Left renal pelvis (tissue), 4 donors: ENCODE measurements at places on chromosomes 5 and 9.

GRCh38 chr9:82367016-82367415 is 378.4 kb downstream of the SPATA31D1 start:
- DNase-seq, result no peak

- no peak for DNase-seq
Measured at GRCh38 chr5:168765086-168765550, 185.9 kb upstream of the PANK3 start.

DNA sequence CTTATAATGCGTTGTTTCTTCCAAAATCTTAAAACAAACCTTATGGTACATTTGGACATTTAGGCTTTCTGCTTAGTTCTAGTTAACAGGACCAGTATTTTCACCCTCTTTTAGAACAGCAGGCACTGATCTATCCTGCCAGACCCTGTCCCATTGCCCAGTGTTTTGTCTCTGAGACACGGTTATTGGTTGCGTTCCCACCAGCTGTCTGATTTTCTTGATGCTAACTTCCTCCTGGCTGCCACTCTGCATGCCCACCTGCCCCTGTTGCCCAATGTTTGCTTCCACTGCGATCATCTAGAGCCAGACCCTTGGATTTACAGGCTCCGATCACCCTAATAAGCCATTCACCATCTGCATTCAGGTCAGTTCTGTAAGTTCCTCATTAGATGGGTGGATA is 506.0 kb upstream of the CDH6 start:
- DNase-seq, result no peak

GRCh38 chr9:134592018-134592818 is 49.4 kb upstream of the COL5A1 start:
- DNase-seq, result no peak

DNA sequence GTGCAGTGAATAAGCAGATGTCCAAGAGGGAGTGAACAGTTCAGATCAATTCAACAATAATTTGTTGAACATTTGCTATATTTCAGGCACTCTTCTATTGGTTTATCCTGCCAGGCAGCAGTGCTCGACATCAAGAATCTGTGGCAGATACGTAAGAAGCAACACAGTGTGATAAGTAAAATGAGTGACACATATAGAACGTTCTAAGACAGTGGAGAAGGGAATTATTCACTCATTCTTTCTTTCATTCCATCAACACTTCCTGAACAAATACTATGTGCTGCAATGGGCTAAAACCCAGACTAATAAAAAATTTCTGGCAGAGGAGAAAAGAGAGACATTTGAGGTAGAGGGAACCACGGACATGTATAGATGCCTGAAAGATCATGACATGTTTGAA is 89.9 kb upstream of the GLIS3 start:
- DNase-seq, result no peak

- DNase-seq, result no peak
Measured at GRCh38 chr9:126833710-126834345, 26.6 kb upstream of the ZBTB34 start.

DNA sequence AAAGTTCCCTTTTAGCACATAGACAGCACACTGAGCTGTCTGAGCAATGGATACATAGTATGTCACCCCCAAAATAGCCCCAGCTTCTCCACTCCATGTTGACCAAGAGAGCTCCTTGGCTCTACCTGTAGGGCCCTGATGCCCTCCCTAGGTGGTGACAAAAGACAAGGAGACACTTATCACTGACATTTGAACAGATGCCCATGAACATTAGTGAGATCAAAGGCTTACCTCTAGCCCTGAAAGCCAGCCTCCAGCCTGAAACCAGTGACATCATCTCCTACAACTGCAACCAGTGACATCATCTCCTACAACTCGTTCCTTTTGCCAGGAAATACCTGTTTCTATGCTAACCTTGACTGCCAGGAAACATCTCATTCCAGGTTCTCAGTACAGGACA is 122.7 kb downstream of the FSTL4 start:
- no peak for DNase-seq

- no peak for DNase-seq
Measured at GRCh38 chr5:87069311-87069710, 198.4 kb upstream of the RASA1 start.

DNA sequence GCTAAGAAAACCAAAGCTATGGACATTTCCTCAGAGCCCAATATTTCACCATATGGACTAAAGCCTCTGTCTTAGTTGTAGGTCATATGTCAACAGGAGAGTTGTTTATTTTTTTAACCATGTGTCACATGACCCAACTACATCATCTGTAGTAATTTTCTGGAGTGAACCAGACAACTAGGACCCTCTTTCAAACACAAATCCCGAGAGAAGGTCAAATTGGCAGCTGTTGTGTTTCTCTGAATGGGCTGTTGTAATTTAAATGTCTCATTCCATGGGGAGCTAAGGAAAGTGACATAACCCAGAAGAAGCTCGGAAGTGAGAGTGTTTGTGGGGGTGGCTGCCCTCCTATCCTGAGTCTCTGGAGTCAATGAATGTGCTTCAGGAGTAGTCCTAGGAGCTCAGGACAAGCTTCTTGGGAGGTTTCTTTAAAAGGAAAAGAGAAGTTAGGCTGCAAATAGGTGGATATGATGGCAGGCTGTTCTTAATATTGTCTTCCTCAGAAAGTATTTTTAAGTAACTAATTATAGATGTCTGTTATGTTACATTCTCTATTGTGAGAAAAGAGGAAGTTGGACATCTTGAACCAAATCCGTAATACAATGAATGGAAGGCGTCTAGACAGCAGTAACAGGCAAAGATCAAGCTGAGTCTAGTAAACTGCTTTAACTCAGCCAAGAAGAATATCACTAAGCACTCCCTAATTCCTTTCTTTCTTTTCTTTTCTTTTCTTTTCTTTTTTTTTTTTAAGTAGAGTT is 50.1 kb downstream of the TMEM167A start:
- no peak for DNase-seq

GRCh38 chr5:145764325-145764724 is 70.8 kb downstream of the PRELID2 start:
- no peak for DNase-seq

GRCh38 chr5:137871571-137871970 is 3.9 kb downstream of the MYOT start:
- DNase-seq, result no peak

DNA sequence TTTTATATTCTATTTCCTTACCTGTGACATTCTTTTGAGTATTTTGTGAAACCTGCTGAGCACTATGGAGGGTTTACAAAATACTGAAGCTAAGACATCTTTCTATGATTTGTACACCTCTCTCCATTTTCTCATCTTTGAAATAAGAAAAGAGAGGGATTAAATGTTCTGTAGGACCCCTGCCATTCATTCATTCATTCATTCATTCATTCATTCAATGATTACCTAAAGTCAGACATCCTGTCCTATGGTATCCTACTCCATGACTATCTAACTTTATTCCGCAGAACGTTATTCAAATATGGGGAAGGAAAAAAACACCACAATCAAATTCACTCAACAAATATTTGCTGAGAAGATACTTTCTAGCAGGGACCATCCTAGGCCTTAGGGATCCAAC is 51.4 kb downstream of the AP3B1 start:
- DNase-seq, result no peak

GRCh38 chr9:107740088-107740980 is 250.8 kb upstream of the KLF4 start:
- no peak for DNase-seq

DNA sequence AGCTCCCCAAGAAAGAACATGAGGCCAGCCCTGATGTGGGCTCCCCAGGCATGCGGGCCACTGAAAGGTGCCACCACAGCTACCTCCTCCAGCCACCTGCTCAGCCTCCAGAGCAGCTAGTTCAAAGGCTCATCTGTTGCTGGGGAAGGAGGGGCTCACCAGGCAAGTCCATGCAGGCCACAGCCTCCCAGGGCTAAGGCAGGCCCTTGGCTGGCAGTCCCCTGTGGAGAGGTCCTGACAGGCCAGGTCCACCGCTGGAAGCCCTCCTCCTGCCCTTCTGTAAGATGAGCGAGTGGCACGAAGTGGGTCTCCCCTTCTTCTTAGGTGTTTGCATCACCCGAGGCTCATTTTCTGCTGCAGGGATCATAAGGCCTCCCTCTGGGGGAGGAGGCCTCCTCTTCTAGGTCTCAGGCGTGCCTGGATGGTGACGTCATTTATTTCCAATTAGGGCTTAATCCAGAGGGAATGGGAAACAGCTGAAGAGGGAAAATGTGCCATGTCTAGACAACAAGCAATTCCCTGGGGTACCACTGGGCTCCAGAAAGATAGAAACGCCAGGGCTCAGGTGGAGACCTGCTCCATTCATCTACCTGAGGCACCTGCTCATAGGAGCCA is 91.6 kb downstream of the CFAP90 start:
- no peak for DNase-seq

DNA sequence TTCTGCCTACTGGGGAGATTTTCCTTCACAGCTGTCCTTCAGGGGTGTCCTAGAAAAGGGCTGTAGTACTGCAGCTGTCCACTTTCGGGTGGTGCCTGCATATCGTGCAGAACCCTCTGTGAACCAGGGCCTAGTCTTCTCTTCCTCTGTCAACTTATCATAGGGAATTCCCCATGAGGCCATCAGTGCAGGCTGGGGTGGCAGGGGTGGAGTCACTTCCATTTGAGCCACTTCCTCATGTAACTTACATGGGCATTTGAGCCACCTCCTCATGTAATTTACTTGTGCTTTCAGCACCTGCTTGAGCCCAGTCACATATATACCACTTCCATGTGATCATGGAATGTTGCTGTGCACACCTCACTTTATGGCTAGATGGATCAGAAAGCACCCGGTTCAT is 742.0 kb upstream of the RGMB start:
- DNase-seq, result no peak

DNA sequence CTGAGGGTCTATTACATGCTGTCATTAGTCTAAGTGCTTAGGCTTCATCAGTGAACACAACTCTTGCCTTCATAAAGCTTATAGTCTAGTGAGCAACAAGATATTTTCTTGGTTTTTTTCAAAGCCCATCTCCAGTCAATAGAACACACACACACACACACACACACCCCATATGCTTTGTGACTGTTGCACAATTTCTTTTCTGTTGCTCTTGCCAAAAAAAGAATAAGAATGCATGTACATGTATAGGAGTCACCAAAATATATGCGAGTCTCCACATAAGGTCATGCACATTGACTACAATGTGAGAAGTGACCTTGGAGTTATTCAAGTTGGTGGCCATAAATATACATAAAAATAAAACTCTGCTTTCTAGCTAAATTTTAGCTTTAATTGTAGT is 351.5 kb upstream of the TLE4 start:
- DNase-seq, result no peak

DNA sequence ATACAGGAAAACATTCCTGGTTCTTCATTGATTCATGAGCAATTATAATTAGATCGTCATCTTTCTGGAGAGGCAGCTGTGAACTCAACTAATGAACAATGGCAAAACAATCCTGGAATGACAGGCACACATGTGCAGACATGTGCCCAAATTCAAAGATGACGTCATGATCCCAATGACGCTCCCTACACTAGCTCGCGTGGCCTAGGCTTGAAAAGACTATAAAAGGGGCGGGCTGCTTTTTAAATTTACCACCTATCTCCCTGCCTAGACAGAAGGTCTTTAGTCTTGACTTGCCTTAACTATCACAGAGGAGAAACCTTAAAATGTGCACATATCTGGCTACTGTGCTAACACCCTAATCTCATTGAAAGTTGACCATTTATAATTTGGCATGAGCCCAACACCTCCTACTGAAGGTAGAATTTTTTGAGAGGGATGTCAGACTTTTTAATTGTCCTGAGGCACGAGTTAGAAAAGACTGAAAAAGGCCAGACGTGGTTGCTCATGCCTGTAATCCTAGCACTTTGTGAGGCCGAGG is 88.2 kb downstream of the PRRT1B start:
- DNase-seq, result no peak

DNA sequence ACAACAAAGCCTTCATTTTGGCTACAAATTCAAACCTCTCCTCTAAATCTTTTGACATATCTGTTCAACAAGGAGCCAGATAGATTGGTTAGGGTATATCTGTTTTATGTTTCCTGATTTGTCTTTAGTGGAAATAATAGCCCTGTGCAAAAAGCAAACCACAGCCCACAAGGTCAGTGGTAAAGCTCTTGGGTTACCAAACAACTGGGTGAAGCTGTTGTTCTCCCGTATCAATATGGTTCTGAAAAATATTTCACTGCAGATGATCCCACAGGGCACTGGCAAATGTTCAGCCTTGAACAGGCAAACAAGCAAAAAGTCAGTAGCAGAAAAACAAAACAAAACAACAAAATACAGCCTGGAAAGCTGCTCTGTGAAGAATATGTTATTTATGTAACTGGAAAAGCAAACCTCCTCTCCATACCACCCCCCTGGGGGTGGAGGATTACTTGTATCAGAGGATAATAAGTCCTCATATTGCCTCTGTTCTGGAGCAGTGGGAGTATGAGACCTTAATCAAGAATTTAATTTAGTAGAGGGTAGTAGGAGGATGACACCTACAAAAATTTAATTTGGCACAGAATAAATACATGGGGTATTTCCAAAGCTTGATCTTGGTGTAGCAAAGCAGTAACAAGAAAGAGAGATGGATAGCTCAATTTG is 20.8 kb upstream of the PTBP3 start:
- no peak for DNase-seq

DNA sequence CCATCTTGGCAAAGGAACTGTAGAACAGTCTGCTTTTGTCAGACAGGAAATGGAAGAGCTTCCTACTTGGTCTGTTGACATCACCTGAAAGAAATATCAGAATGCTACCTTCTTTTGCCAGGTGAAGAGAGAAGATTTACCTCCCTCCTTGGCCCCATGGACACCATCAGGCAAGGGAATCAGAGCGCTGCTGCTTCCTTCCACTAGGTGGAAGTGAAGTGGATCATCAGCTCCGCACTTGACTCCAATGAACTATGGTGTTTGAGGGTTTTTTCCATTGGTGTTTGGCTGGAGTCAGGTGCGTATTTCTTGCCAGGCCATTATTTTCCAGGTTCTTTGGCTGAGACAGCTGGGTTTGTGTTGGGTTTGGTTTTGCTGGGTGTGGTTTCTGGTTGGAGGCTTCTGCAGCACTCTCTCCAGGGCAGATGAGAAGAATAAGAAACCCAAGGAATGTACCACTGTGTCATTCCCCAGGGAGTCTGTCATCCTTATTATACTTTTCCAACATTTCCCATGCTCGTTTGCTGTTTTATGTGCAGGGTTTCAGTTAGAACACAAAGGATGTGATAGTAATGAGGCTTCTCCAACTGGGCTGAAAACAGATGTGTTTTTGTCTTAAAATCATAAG is 12.4 kb downstream of the SPATA31E1 start:
- no peak for DNase-seq

- no peak for DNase-seq
Measured at GRCh38 chr9:130458804-130459067, 14.0 kb downstream of the ASS1 start.

DNA sequence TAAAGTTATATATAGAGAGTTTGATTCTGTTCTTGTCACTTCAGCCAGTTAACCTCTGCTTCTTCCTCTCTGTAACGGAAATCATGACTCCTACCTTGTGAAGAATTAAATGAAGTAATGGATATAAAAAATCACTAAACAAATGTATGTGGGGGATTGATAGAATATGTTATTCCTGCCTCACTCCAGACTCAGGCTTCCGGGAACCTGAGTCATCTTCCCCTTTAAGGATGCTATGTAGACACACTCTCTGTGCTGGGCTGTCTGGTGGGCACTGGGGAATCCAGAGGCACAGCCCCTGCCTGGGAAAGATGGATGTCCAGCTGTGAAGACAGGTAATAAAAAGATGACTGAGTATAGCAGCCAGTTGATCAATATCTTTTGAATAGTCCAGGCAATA is 77.4 kb downstream of the ZNF618 start:
- no peak for DNase-seq

GRCh38 chr9:122004589-122004988 is 88.5 kb downstream of the TTLL11 start:
- DNase-seq, result no peak

- no peak for DNase-seq
Measured at GRCh38 chr5:15160091-15160490, 288.5 kb upstream of the ANKH start.

GRCh38 chr5:107743373-107744000 is 72.8 kb upstream of the EFNA5 start:
- DNase-seq, result no peak
